ENCODE measurements at places on chromosomes 1 and 21. TPM values are rescaled to one million over a fixed set of nuclear protein-coding genes. Genes with fewer than 3 reads are reported as not detected.

The WNT9A gene
- total RNA-seq = 0.65 TPM

The NBPF6 gene
- not detected for total RNA-seq

The NRIP1 gene
- 18.4 TPM for total RNA-seq

The TSSK3 gene
- total RNA-seq = not detected

The C1orf21 gene
- total RNA-seq = 12.2 TPM

Measured in epithelial cell of alveolus of lung (primary cell).